Kidney (tissue), 22 donors: ENCODE measurements at places on chromosomes 13 and 19. TPM values are rescaled to one million over a fixed set of nuclear protein-coding genes. Genes with fewer than 3 reads are reported as not detected.
A peak's percentile ranks its signal among the peaks of the same experiment; 100 is the strongest.

Gene CEACAM7
- total RNA-seq: 0.16 TPM

Gene URAD
- total RNA-seq: not detected

Gene SHISA7
- not detected for total RNA-seq

Gene ZNF415
- total RNA-seq: 12.0 TPM

Gene WDFY2
- total RNA-seq: 13.0 TPM

Gene LONP1
- 67.1 TPM for total RNA-seq

- H3K27ac ChIP-seq: no peak overlapping the region
- DNase-seq: no peak
- no peaks in the 10 kb centered on the region for H3K4me1 ChIP-seq
- H3K4me3 ChIP-seq: no peak overlapping the region
Observed at GRCh38 chr13:29498426-29499040, 97.0 kb downstream of the SLC7A1 start.

DNA sequence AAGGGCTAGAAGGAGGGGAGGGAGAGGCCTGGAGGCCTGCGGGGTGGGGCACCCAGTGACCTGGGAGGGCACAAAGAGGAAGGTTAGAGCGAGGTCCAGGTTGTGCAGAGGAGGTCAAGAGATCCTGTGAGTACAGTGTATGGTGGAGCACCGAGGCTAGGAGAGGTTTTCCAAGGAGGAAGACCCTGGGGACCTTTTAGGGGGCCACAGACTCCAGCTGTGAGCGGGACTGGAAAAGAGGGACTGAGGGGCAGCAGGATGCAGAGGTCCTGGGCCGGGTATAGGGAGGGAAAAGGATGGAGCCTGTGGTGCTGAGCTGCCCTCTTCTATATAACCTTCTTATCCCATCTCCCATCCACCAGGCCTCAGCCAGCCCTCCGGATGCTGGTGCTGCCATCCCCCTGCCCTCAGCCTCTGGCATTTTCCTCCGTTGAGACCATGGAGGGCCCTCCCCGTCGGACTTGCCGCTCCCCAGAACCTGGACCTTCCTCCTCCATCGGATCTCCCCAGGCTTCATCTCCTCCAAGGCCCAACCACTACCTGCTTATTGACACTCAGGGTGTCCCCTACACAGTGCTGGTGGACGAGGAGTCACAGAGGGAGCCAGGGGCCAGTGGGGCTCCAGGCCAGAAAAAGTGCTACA, 863 bp downstream of the ZNF581 start:
- H3K27ac ChIP-seq: no peak overlapping the region
- H3K36me3 ChIP-seq: no peaks in the 10 kb centered on the region
- no peak for DNase-seq
- H3K4me1 ChIP-seq: peaks cover 47% of the 10 kb centered on the region
- H3K27me3 ChIP-seq: no peaks in the 10 kb centered on the region

- no peaks in the 10 kb centered on the region for H3K27me3 ChIP-seq
- no peaks in the 10 kb centered on the region for H3K36me3 ChIP-seq
- DNase-seq: no peak
- H3K4me1 ChIP-seq: peaks cover 1% of the 10 kb centered on the region
- no peak overlapping the region for H3K27ac ChIP-seq
Observed at GRCh38 chr13:75797719-75798118, 161.6 kb downstream of the LMO7 start.

GRCh38 chr19:35959968-35960320, 23.8 kb downstream of the LRFN3 start:
- H3K4me3 ChIP-seq: no peak overlapping the region
- no peak for DNase-seq
- H3K36me3 ChIP-seq: no peaks in the 10 kb centered on the region
- H3K27ac ChIP-seq: no peak overlapping the region
- H3K27me3 ChIP-seq: peaks cover 6% of the 10 kb centered on the region

DNA sequence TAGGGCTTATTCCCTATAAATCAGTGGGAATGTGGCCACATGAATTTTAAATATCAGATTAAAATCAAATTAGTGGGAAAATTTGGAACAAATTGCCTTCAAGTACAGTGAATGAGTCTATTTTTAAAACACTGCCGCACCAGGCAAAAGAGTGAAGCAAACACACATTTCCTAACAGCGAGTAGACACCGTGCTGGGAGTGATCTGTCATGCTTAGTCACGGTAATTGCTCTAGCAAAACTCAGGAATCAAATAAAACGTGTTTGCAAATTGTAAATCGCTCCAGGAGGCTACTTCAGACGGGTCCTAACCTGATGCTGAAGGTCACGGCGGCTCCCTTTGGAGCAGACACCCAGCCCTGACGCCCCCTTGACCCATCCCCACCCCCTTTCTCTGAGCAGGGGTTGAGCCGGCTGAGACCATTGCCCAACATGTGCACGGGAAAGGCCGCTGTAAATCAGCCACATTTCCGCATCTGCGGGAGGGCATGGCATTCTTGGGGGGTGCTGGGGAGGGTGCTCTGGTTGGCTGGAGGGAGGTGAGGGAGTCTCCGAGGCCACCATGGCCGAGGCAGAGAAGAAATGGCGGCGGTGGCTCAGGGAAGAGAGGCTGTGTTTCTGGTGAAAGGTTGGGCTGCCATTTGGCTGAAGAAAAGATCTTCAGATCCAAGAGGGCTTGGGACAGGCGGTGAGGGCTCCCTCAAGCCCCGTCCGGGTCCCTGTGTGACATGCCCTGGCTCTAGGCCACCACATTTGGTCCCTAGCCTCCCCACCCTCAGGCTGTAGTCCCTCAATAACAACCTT, 8.9 kb downstream of the CEBPA start:
- H3K4me1 ChIP-seq: peaks cover 14% of the 10 kb centered on the region
- H3K27ac ChIP-seq: no peak overlapping the region
- no peaks in the 10 kb centered on the region for H3K36me3 ChIP-seq
- no peaks in the 10 kb centered on the region for H3K27me3 ChIP-seq
- peak; percentile 86 for DNase-seq

GRCh38 chr13:98480915-98481877, 95.7 kb downstream of the STK24 start:
- peaks cover 7% of the 10 kb centered on the region for H3K4me1 ChIP-seq
- DNase-seq: no peak
- H3K4me3 ChIP-seq: no peak overlapping the region
- H3K36me3 ChIP-seq: no peaks in the 10 kb centered on the region
- H3K27ac ChIP-seq: peak overlapping the region; percentile 9

GRCh38 chr13:92317066-92317465, 909.5 kb upstream of the GPC6 start:
- H3K36me3 ChIP-seq: no peaks in the 10 kb centered on the region
- DNase-seq: peak; percentile 14
- H3K4me1 ChIP-seq: no peaks in the 10 kb centered on the region

DNA sequence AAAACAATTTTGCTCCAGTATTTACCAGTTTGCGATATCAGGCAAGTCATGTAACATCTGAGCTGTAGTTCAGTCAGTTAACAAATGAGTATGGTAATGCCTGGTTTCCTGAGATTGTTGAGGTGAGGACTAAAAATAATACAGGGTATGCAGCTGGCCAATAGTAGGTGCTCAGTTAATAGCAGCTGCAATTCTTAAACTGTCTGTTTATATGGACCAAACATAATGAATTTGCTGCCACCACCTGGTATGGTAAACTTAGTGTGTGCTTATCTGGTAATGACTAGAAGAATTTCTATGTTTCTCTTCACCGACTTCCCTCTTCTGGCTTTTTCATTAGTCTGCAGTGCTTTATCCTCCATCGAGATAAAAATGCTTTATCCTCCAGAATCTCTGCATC, 9.1 kb downstream of the ZMYM2 start:
- no peak overlapping the region for H3K4me3 ChIP-seq
- H3K27ac ChIP-seq: no peak overlapping the region
- H3K27me3 ChIP-seq: no peaks in the 10 kb centered on the region
- peaks cover 7% of the 10 kb centered on the region for H3K36me3 ChIP-seq

DNA sequence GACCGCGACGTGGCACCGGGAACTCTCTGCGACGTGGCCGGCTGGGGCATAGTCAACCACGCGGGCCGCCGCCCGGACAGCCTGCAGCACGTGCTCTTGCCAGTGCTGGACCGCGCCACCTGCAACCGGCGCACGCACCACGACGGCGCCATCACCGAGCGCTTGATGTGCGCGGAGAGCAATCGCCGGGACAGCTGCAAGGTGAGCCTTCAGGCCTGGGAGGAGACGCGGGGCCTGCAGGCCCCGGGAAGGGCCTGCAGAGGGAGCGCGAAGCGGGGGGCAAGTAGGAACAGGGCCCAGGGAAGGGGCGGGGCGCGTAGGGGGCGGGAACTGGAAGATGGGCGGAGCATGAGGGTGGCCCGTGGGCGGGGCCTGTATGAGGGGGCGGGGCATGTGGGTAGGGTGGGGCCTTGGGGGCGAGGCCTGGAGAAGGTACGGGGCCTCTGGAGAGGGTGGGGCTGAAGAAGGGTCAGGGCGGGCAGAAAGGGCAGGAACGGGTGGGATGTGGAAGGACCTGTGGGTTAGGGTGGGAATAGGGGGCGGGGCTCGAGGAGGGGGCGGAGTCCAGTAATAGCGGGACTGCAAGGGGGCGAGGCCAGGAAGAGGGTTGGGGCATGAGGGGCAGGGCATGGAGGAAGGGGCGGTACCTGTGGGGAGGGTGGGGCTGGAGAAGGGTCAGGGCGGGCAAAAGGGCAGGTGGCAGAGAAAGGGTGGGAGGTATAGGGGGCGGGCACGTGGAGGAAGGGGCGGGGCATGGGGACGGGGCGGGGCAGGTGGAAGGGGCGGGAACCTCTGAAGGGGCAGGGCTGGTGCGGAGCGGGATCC, 2.5 kb downstream of the CFD start:
- no peaks in the 10 kb centered on the region for H3K27me3 ChIP-seq
- H3K4me1 ChIP-seq: no peaks in the 10 kb centered on the region
- H3K27ac ChIP-seq: no peak overlapping the region
- H3K4me3 ChIP-seq: no peak overlapping the region
- no peaks in the 10 kb centered on the region for H3K36me3 ChIP-seq

DNA sequence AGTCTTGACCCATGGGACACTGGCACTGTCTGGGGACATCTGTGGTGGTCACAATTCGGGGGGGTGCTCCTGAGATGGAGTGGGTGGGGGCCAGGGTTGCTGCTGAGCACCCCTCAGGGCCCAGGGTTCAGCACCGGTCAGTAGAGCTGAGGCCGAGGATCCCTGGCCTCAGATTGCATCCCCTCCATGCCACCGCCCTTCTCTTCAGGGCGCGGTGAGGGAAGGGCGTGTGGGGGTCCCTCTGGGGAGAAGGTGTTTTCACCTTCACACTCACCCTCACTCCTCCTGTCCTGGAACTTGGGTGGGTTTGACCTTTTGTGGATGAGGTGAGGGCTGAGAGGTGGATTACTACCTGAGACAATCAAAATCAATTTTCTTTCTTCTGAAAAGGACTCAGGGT, 13.5 kb downstream of the GNA11 start:
- H3K4me1 ChIP-seq: peaks cover 13% of the 10 kb centered on the region
- no peak for DNase-seq
- H3K27ac ChIP-seq: peak overlapping the region; percentile 33
- H3K27me3 ChIP-seq: no peaks in the 10 kb centered on the region
- no peak overlapping the region for H3K4me3 ChIP-seq
- no peaks in the 10 kb centered on the region for H3K36me3 ChIP-seq

GRCh38 chr19:17784201-17785008, 10.5 kb upstream of the B3GNT3 start:
- peak; percentile 89 for DNase-seq
- no peaks in the 10 kb centered on the region for H3K36me3 ChIP-seq
- H3K4me1 ChIP-seq: no peaks in the 10 kb centered on the region

- no peaks in the 10 kb centered on the region for H3K4me1 ChIP-seq
- H3K27ac ChIP-seq: no peak overlapping the region
- DNase-seq: peak; percentile 28
- no peak overlapping the region for H3K4me3 ChIP-seq
- no peaks in the 10 kb centered on the region for H3K36me3 ChIP-seq
Observed at GRCh38 chr13:49098198-49098597, 121.9 kb upstream of the MLNR start.

GRCh38 chr19:10431943-10432735, 11.8 kb downstream of the PDE4A start:
- H3K27me3 ChIP-seq: peaks cover 6% of the 10 kb centered on the region
- peak; percentile 54 for DNase-seq
- no peak overlapping the region for H3K4me3 ChIP-seq
- H3K27ac ChIP-seq: no peak overlapping the region
- peaks cover 14% of the 10 kb centered on the region for H3K4me1 ChIP-seq

DNA sequence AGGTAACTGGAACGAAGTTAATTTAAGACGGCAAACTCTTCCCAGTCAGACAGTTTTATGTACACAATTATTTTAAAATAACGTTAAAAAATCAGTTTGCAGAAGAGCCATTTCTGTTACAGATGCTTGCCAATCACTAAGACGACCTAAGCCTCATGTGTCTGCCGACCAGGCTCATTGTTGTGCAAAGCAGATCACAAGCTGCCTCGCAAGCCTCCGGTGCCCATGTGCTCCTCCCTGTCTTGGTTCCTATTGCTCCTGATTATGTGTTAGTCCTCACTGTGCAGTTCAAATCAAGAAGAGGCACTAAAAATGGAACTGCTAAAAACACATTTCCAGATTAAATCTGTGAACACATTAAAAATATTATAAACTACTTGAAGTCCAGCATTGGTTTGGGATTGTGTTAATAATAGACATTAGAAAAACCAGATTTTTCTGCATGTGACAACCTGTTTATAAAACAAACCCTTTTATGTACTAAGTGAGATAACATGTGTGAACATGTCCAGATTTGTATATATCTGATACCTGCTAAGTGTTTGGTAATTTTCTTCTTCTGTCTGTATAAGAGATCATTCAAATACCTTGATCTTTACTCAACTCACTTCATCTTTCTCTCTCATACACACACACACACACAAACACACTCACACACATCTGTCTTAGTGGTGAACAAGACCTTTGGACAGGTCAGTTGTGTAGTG, 81.9 kb upstream of the SLC15A1 start:
- no peak overlapping the region for H3K4me3 ChIP-seq
- H3K27me3 ChIP-seq: no peaks in the 10 kb centered on the region
- no peaks in the 10 kb centered on the region for H3K36me3 ChIP-seq
- DNase-seq: no peak

DNA sequence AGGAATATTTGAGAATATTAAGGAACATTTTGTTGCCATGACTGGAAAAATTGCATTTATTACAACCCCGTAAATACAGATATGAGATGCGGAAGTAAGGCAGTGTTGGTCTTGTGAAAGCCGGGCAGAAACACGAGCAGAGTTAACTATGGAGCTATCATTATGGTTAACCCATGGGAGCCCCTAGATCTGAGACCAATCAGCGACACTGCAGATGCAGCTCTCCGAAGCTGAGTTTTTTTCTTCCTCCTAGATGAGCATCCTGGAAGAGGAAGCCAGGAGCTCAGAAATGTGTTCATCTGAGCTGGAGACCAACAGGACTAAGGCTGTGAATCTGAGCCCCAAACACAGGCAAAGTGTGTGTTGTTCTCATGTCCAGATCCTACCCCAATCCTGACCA, 123.0 kb upstream of the KL start:
- H3K4me1 ChIP-seq: no peaks in the 10 kb centered on the region
- H3K27ac ChIP-seq: no peak overlapping the region
- DNase-seq: no peak
- no peaks in the 10 kb centered on the region for H3K27me3 ChIP-seq

- H3K4me3 ChIP-seq: no peak overlapping the region
- DNase-seq: peak; percentile 17
Observed at GRCh38 chr13:95276037-95276505, 25.2 kb downstream of the ABCC4 start.

DNA sequence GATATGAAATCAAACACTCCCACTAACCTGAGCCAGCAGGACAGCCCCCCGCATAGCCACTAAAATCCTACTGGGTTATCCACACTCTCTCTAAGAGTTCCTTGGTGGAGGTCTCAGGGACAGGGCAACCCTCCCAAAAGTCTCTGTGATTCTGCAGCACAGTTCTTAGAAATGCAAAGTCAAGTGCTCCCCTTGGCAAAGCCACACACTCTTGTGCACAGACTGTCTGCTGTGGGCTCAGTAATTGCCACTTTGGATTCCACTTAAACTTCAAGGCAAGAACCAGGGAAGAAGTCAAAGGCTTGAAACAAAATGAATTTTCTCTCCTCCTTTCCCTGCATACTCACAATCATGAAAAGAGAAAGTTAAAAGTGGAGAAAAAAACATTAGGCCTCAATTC, 61.5 kb downstream of the DOCK9 start:
- no peaks in the 10 kb centered on the region for H3K4me1 ChIP-seq
- no peak for DNase-seq
- no peak overlapping the region for H3K4me3 ChIP-seq
- H3K27ac ChIP-seq: no peak overlapping the region
